NCI-H1417 (cell line): ENCODE measurements at places on chromosomes 2 and 18.

GRCh38 chr2:197115325-197115724 is 188.8 kb upstream of the PGAP1 start:
- no peak for DNase-seq

- DNase-seq: no peak
These were observed 519.6 kb upstream of the RAB6C start for GRCh38 chr2:129459881-129460280.

- no peak for DNase-seq
These were observed 29.6 kb downstream of the STEAP3 start for GRCh38 chr2:119253114-119253702.

- DNase-seq: no peak
These were observed 74.9 kb upstream of the KLHL14 start for GRCh38 chr18:32847691-32848090.

DNA sequence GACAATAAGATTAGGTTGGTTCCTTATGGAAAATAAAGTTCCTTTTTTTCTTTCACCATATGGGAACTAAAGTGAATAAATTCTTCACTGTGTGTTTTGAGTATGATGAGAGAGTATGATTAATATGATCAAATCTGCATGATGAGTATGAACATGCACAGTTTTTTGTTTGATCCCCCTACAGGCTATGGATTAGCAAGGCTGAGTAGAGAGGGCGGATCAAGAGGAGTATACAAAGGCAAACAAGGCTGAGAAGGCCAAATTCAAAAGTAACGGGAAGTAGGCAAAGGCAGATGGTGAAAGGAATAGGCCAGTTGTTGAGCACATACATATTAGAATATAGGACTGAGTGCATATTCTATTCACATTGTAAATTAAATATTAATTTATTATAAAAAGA is 508.2 kb downstream of the LRRTM4 start:
- no peak for DNase-seq

GRCh38 chr18:54762386-54762785 is 65.9 kb upstream of the RAB27B start:
- no peak for DNase-seq

GRCh38 chr2:24121469-24121868 is 1.7 kb downstream of the PFN4 start:
- no peak for DNase-seq

GRCh38 chr2:53793821-53794220 is 7.0 kb downstream of the ERLEC1 start:
- DNase-seq: no peak

GRCh38 chr18:62054929-62055498 is 131.8 kb downstream of the PIGN start:
- no peak for DNase-seq

GRCh38 chr2:223601932-223602666 is at the start of gene SCG2:
TSS of gene SCG2 (minus strand) at chr2:223602361. CDS start at chr2:223599282, 3,079 bp downstream.
- peak; percentile 79 for DNase-seq

DNA sequence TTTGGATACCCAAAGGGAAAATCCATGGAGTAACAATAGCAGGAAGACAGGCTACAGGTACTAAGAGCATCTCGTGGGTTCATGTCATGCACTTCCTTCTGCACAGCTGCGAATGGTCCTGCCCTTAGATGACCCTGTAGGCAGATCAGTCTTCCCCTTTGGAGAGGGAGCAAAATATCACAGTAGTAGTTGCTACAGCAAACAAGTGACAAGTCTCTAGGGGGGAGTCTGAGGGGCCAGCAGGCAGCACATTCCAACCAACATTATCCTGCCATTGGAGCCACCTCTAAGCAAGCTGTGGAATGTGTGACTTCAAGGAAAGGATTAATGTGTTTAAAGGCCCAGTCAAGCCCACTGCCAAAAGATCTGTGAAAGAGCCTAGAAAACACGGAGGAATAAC is 273.2 kb upstream of the PARD3B start:
- no peak for DNase-seq

- DNase-seq: peak; percentile 33
These were observed 90.1 kb upstream of the LRP1B start for GRCh38 chr2:142220901-142221300.

- peak; percentile 19 for DNase-seq
These were observed 91.7 kb upstream of the EPC2 start for GRCh38 chr2:148552675-148553331.

DNA sequence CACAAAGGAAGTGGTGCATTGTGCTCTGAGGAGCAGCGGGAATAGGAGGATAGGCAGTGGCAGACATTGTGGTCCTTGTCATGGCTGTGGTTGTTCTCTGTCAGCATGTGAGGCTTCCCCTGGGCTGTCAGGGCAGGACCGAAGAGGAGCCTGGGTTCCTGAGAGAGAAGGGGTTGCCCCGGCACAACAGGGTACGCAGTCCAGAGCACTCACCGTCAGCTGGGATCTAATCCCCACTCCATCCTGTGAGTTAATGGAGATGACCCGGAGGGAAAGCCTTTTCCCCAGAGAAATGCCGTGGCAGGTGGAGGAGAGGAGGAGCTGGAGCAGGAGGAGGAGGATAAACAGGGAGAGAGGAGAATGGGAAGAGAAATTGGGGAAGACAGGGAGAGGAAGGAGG is 396.7 kb upstream of the HS6ST1 start:
- DNase-seq: no peak

- DNase-seq: no peak
These were observed 46.2 kb downstream of the MEIS1 start for GRCh38 chr2:66481100-66481549.

- DNase-seq: no peak
These were observed 95.0 kb downstream of the HNRNPLL start for GRCh38 chr2:38507712-38508111.

DNA sequence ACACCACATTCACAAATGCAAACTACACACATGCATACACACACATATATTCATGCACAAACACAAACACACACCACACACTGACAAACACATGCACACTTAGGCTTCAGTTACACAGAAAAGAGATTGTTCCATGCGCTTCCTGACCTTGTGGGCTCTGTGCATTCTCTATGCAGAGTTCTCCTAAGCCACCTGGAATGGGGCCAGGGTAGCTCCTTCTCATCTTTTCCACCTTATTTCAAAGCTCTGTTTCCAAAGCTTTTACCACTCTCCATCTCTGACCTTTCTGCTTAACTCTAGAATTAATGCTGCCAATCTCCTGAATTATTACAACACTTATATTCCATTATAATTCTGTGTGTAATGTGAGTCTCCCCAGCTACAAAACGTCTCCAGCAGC is 522.3 kb upstream of the MYT1L start:
- no peak for DNase-seq

- no peak for DNase-seq
These were observed 448.0 kb upstream of the SPRED2 start for GRCh38 chr2:65880436-65880835.

DNA sequence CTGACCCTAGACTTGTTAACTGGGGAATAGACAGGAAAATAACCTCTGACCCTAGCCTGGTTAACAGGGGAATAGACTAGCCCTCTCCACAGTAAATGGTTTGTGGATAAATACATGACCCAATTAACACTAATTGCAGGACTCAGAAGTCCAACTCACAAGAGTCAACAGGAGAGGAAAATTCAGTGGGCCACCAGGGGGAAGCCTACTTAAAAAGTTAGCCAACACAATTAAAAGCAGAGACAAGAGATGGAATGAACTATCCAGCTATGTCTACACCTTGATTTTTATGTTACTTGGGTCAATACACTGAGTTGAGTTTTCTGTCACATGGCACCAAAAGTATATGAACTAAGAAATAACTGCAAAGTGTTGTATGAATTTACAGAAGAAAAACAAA is 158.8 kb upstream of the SLC39A10 start:
- DNase-seq: no peak

DNA sequence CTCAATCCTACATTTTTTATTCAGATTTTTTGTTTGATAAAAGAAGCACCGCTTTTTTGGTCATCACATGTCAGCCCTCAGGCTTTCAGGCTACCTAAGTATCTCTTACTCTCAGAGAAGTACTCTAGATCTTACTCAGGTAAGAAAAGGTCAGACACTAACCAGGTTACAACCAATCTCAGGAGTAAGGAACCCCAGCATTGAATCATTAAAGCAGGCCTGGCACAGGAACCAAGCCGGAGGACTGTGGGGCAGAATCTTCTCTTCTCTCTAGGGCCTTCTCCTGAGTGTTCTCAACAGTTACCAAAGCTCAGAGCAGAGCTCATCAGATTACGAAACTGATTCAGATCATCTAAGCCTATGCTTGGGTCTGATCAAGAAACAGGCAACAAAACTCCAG is 28.2 kb downstream of the RBMS1 start:
- DNase-seq: peak; percentile 1

GRCh38 chr18:70154591-70155194 is 50.8 kb downstream of the RTTN start:
- DNase-seq: no peak

DNA sequence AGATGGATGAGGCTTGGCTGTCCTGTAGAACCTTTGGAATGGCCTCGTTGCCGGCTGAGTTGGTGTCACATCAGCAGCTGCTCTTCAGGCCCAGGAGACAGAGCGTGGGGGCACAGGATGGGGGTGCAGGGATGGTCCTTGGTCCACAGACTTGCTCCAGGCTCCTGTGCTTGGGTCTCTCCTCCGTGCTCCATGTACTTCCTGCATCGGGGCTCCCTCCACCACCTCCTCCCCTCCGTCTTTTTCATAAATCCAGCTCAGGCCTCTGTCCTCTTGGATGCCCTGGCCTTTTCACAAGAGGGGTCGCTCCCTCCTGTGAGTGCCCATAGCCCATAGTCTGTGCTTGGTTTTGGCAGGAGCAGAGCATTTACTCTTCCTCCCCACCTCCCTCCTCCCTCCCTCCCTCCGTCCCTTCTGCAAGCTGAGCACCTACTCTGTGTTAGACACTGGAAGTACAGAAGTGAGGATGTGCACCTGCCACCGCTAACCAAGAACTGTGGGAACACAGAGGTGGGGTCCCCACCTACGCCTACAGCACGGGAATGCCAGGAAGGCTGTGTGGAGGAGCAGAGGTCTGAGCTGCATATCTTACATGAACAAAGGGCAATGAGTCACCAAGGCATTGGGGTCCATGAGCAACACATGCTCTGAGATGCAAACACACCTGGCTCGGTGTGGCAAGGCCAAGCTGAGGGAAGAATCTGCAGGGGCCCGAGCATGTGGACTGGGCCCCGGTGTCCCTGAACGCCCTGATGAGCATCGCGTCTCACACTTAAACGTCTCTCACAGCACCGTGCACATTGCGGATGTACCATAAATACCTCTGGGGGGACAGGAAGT is 458.7 kb upstream of the HS6ST1 start:
- no peak for DNase-seq

DNA sequence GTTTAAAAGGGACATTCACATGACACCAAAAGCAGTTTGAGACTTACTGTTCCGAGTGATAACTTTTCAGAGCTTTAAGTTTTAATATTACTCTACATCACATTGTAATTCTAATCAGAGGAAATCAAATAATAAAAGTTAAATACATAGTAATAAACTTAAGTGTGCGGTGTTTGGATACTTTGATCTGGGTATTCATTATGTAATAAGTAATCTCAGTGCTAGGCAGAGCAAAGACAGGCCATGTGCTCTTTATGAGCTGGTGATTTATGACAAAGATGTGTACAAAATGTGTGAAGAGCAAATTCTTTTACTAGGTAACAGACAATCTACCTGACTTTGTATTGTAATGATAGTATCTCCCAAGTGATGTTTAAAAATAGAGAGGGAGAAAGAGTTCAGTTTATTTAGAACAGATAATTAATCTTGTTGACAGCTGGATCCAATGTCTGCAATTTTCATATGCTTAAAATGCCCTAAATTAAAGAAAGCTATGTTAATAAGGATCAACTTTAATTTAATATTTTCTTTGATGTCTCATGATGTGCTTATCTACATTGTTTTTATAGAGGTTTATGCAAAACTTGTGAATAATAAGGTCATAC is 4.4 kb downstream of the CFAP221 start:
- no peak for DNase-seq

GRCh38 chr2:95320986-95321767 is 24.0 kb downstream of the KCNIP3 start:
- no peak for DNase-seq

DNA sequence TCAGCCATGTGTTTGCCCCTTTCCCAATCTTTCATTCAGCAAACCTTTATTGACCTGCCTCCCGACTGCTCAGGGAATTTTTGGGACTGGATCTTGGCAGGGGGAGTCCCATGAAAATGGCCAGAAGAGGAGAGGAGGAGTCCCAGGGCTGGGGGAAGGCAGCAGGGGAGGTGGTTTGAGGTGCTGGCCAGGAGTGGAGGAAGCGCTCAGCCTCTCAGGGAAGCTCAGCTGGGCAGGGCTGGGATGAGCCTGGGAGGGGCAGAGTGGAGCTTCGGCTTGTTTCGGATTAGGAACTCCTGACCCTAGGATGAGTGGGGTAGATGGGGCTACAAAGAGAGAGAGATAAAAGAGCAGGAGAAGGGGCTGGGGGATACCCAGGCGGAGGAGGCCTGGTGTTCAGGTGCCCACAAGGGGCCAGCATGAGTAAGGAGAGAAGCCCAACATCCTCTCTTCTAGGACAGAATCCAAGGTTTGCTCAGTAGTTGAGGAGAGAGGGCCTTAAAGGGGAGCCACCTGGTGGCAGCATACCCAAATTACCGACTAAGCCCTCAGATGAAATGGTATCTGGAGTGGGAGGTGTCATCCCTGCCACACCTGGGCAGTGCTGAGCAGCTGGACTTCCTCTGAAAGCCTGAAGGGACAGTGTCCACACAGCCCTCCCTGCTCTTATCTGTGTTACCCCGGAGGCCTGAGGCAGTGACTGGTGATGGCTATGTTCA is 91.1 kb downstream of the INHBB start:
- DNase-seq: peak; percentile 54

GRCh38 chr2:219514196-219514761 is at the start of gene ASIC4:
TSS of gene ASIC4 (plus strand) at chr2:219514482. CDS start at chr2:219514725, 243 bp downstream.
- peak; percentile 53 for DNase-seq

DNA sequence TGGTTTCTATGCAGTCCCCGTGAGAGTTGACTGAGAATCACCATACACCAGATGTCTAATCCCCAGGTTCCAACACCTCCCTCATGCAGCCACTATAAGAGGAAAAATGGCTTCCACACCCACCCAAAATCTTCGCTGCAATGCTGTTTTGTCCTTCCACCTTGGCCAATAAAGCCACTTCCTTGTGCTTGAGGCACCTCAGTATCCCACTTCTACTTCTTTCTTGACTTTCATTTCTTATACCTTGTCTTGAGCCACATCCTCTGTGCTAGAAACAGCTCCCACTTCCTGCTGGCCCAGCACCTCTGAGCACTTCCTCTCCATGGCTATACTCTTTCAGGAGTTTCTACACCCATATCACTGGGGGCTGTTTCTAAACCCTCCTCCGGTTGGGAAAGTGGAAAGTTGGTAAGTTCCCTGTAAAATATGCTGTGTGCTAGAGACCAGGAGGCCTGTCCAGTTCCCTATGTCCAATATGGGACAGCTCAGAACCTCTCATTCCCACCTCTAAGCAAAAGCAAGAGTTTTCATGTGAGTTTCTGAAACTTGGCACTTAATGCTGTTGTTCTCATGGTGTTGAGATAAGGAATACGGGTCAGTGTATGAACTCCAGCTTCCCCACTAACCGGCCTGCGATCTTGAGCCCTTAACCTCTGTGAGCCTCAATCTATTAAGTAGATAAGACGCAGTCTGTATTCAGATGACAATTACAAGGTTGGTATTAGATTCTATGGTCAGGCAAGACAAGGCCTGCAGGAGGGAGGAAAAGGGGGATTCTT is 209.1 kb upstream of the ID2 start:
- no peak for DNase-seq

GRCh38 chr2:73000808-73001570 is 70.5 kb downstream of the SFXN5 start:
- DNase-seq: no peak

GRCh38 chr18:22912835-22913234 is 20.3 kb upstream of the RBBP8 start:
- DNase-seq: no peak

GRCh38 chr2:108968619-108969018 is 20.4 kb downstream of the EDAR start:
- no peak for DNase-seq
